Lower leg skin (tissue), 4 donors: ENCODE measurements at places on chromosomes 5 and 9. TPM values are rescaled to one million over a fixed set of nuclear protein-coding genes. Genes with fewer than 3 reads are reported as not detected.
A peak's percentile ranks its signal among the peaks of the same experiment; 100 is the strongest.

Gene TMEM252
- total RNA-seq, result not detected

DNA sequence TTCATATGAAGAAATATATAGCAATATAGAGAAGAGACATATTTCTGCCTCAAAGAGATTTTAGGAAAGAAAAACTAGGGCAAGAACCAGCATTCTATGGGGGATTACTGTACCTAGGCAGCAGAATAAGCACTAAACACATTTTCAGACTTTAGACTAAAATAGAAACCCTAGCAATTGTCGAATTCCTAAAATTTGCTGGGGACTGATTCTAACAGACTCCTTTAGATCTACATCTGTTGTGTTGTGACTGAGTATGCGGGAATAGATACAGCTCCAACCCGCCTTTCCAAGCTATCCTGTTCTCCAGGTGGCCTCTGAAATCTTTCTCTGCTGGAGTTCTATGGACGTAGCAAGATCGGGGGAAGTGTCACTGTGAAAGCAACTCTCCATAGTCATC, 482.2 kb downstream of the NTRK2 start:
- DNase-seq, result no peak

Gene CNOT8
- total RNA-seq, result 64.0 TPM

Gene ITGA1
- 10.7 TPM for total RNA-seq

Gene CAMK2A
- total RNA-seq, result not detected

DNA sequence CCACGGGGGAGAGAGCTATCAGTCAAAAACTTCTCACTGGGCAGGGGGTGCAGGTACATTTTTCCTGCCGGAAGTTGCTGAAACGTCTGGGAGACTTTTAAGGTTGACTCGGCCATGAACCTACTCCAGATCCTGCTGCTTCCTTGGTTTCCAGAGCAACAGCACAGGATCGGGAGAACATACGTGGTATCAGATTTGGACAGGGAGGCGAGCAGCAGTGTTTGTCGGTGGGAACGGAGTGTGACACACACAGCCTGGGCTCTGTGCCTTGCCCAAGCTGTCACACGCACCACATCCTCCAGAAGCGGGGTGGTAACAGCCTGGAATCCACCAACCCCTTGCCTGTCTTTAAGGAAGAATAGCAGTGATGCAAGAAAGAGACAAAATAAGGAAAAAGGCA, 276.5 kb downstream of the SLIT3 start:
- DNase-seq, result no peak

GRCh38 chr9:1384816-1385215, 334.7 kb downstream of the DMRT2 start:
- no peak for DNase-seq

- no peak for DNase-seq
These were observed 55.1 kb downstream of the ADAMTS6 start for GRCh38 chr5:65426656-65427055.

GRCh38 chr9:32596936-32597335, 24.0 kb upstream of the NDUFB6 start:
- no peak for DNase-seq

Gene TMEM215
- total RNA-seq, result not detected

DNA sequence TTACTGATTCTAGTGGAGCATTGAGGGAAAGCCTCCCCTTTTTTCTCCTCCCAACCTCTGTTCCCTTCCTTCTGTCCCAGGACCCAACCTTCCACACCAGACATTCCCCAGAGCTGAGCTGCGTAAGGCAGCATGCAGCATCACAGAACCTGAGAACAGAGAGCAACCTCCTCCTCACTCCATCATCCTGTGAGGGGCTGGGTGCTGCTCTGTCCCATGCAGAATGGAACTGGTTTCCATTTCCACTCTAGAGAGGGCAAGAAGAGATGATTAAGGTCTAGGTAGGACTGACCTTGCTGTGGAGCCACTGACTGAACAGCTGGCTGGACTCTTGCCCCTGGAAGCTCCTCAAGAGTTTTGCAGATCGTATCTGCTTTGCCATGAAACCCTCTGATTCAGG, 30.1 kb upstream of the IL7R start:
- DNase-seq, result no peak

DNA sequence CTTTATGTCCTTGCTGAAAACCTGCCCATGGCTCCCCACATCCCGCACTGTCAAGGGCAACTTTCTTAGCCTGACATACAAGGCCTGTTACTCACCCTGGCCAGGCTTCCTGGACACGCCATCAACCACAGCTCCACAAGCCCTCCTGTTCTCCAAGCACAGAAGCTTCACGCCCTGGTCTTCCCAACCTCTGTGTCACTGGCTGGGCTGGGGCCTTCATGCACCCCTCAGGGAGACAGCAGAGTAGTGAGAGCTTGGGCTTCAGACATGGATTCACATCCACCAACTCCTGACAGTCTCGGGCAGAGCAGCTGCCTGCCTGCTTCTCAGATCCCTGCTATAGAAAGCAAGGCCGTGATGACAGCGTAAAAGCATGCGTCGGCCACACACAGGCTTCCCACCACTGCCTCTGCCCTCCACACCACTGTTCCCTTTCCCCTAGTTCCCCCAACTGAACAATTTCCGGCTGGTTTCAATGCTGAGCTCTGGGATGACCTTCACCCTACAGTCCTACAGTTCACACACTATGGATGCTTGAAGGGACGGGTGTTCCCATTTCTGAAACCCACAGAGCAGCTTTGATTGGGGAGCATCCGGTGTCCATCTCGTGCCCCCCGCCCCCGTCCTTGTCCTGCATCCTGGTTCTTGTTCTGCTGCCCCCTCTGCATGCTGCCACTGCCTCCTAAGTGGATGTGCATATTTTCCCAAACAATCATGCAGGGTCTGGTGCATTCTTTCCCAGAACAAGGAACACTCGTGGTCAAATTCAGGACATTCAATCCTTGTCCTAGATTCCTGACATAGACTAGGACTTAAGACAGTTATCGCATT, 33.4 kb upstream of the ADAMTS2 start:
- DNase-seq, result peak; percentile 76

DNA sequence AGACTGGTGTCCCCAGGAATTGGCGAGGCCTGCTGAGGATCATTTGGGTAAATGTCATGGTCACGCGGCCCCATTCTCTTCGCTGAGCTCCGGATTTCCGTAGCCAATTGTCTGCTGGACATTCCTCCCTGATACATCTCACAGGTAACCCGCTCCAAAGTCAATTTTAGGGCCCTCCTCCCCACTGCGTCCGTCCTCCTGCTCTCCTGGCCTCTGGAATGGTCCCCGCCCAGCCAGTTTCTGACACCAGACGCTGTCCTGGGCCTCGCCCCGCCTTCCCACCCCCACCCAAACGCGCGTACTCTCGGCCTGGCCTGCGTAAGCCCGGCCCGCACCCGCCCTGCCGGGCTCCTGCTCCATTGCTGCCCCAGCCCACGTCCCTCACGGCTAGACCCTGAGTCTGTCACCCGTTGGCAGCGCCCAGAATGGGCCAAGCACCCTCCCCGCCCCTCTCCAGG, 202.0 kb downstream of the AUH start:
- DNase-seq, result peak; percentile 81

DNA sequence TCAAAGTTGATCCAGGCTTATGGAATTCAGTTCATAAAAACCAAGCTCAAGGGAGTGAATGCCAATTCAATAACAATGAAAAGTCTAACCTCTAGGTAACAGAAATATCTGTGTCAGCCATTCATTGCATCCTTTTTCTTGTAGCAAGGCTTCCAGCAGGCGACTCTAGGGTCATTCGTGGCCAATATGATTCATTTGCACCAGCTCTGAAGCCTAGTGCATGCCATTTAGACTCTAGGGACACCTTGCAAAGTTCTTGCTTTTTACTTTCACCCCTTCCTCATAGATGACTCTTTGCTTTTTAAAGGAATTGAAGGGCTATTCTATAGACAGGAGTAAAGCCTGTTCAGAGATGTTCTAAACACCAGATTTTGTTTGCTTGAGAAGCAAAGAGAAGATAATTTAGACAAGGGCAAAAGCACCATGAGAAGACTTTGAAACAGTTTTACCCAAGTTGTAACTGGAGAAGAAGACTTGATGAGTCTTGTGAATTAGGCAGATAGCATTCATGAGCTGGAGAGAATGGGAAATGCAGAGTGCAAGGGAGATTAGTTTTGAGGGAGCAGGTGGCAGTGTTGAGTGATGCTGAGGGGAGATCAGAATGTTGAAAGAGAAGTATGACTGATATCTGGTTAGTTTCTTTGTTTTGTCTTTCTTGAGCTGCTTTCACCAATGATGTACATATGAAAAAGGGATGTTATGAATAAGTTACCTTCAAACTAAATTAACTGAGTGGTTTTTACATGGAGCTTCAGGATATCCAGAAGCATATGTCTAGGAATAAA, 94.5 kb downstream of the F2RL2 start:
- DNase-seq, result no peak

DNA sequence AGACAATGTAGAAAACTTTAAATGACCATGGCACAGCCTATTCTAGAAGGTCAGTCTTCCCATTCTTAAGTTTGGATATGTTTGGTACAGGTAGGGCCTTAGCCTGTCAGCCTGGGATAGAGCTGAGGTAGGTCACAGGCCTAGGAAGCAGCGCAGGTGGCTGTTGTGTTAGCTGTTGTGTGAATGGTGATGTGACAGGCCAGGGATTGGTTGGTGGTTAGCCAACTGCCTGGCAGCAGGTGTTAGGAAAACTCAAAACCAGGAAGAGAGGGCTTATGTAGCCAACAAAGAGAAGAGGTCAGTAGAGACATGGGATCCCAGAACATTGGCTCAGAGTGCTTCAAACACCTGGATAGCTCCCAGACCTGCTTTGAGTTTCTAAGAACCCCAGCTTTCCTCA, 84.2 kb downstream of the FBXO38 start:
- no peak for DNase-seq

Gene TLX3
- total RNA-seq, result not detected

GRCh38 chr5:83472213-83472507, 616 bp downstream of the VCAN start:
- no peak for DNase-seq

Gene KCNN2
- 0.17 TPM for total RNA-seq
